Activated T-cell treated with anti-CD3 and anti-CD28 coated beads for 48 hours (primary cell): ENCODE measurements at places on chromosomes 4 and X.
A peak's percentile ranks its signal among the peaks of the same experiment; 100 is the strongest.

DNA sequence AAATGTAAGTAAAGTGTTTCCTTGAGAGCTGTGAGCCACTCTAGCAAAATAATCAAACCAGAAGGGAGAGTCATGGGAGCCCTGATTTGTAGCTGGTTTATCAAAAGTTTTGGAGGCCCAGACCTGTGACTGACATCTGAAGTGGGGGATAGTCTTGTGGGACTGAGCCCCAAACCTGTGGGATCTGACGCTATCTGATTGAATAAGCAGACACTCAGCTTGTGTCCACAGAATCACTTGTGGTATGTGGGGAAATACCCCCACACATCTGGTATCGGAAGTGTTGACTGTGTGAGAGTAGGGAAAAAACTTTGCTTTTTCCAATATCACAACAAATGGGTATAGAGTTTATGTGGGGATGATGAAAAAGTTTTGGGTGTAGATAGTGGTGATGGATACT, 35.4 kb downstream of the FUNDC1 start:
- peak; percentile 1 for DNase-seq

DNA sequence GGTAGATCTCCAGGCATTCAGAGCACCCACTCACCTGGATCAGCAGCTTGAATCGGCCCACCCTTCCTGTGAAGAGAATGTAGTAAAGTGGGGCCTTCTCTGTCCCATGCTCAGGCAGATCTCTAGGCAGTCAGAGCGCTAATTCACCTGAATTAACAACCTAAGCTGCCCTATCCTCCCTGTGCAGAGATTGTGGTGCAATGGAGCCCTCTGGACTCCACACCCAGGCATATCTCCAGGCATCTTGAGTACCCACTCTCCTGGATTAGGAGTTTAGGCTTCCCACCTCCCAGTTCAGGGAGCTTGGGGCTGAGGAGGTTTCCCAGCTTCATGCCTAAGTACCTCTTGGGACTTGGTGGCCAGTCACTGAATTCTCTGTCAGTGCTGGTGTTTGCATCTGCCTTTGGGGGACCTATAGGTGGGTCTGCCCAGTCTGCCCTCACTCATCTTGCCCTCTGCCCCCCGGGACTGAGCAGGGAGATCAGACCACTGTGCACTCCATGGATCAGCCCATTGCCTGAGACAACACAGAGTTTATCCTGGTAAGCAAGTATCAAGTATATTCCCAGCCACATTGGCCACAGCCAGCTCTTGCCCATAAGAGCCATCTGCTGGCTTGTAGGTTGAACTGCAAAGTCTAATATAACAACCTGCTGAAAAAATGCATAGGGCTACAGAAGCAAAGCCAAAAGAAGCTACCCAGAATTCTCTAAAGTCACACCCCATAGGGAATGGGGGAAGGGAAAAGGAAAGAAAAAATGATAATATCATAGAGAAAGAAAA, 372.9 kb downstream of the KLHL13 start:
- DNase-seq: no peak

DNA sequence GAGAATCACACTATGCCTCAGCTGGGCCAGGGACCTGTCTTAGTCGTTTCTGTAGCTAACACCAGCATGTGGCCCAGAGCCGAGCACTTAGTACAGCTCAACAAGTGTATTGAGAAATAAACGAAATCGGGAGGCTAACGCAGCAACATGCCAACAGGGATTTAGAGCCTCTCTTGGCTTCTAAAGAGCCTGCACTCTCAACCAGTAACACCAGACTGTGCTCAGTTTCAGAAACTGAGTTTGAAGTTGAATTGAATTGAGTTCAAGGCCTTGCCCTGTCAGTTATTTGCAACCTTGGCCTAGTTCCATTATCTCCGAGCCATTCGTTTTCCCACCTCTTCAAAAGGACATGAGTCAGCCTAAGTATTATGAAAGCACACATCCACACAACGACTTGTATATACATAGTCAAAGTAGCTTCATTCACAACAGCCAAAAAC, 71.3 kb upstream of the LDB2 start:
- DNase-seq: no peak

DNA sequence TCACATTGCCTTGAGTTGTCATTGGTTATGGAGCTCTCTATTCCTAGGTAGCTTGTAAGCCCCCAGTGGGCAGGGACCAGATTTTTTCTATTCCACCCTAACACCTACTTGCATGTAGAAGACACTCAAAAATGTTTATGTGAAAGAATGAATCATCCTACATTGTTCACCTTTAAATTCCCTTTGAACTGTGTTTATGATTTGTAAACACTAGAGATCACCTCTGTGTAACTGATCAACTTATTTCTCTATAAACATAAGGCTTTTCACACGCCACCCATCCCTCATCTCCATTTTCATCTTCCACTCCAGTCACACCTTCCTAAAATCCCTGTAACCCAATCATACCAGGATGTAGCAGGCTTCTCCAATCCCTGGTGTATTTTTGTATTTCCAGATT, 142.6 kb upstream of the LEF1 start:
- DNase-seq: no peak

GRCh38 chrX:50036426-50036825, 114.0 kb downstream of the CLCN5 start:
- no peak for DNase-seq

GRCh38 chr4:1097553-1097952, 15.8 kb downstream of the RNF212 start:
- no peak for DNase-seq

DNA sequence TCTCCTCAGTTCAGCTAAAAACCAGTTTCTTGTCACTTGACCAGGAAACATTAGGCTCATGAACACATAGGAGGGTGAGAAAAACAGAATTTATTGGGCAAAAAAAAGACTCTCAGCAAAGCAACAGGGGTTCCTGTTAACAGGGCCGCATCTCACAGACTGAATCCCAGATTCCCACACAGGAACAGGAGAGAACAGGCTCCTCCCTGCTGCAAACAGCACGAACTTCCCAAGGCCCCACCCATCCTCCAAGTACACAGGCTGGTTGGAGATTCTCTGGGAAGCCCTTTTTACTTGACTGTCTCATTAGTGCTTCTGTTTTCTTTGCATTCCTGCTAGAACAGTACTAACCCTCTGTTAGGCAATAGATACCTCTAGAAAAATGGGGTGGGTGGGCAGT, 52.4 kb upstream of the IL21 start:
- DNase-seq: no peak

- DNase-seq: no peak
Measured at GRCh38 chr4:687971-688853, 739 bp downstream of the SLC49A3 start.

- DNase-seq: no peak
Measured at GRCh38 chrX:106249706-106250379, 81.7 kb downstream of the PWWP3B start.

DNA sequence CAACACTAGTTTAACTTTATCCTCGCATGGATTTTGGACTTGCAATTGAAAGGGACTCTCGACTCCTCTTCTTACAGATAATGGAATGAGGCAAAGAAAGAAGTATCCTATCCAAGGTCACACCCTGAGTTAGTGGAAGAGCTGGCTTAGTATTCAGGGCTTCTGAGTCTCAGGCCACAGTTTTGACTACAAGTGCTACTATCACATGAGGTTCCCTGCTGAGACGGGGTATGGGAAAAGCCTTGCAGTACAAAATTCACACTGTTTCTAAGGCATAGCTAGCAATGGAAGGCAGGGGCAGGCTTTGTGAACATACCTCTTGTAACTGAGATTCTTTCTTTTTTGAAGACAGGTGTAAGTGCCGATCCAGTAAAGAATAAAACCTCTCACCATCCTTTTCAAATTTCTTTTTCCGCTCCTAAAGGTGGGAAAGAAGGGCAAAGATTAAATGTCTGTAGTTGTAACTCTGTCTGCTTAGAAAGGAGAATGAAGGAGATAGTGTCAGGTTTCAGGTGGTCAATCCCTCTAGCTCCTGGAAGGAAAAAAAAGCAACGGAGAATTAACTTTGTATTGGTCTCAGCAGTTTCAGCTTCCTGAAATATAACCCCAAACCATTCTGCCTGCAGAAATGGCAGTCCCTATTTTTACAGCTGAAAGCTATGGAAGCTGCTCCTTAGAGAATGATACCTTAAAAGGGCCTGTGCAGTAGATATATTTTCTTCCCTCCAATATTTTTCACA, 199.0 kb downstream of the OPHN1 start:
- no peak for DNase-seq

DNA sequence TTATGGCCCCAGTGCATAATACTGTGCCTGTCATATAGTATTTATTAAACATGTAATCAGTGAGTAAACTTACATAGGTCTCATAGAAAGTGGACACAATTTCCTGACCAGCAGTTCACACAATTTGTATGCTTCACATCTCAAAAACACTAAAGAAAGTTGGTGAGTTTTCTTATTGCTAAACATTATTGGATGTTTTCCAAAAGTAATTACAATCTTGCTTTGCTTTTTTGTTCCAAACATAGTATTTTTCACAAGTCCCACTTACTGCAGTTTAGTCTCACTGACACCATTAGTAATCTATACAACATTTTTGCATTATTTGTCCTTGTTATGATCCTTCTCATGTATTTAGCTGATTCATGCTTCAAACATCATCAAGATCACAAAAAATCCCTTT, 132.5 kb downstream of the TBCK start:
- DNase-seq: no peak

DNA sequence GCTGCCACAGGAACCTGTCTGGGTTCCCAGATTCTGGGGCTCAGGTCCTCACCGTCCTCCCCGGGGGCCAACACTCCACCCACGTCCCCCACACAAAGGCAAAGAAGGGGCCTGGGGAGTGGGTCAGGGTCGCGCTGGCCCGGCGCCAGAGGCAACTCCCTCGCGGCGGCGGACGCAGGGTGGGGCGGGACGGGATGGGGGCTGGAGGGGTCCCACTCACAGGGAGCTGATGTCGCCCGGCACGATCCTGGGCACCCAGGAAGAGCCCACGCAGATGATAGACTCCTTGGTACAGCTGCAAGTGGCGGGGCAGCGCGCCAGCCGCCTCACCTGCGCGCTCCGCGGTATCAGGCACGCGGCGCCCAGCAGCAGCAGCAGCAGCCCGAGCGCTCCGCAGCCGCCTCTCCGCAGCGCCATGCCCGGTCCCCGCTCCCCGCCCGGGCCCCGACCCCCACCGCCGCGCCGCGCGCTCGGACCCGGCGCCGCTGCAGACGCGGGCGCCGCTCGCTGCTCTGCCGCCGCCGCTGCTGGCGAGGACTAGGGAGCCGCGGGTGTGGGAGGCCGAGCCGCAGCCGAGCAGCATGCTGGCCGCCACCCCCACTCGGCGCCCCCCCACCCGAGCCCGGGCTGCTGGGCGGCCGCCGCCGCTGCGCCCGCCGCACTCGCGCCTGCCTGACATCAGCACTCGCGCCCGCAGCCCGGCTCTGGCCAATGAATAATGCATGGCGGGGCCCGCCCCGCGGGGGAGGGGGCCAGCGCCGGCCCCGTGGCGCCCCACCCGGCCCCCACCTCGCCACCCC, at the start of gene LGI2:
Gene LGI2, minus strand, starts transcription at position 670 of the 800 bp plus-strand sequence. Its CDS starts 253 bp downstream, at position 417.
- DNase-seq: peak; percentile 1

DNA sequence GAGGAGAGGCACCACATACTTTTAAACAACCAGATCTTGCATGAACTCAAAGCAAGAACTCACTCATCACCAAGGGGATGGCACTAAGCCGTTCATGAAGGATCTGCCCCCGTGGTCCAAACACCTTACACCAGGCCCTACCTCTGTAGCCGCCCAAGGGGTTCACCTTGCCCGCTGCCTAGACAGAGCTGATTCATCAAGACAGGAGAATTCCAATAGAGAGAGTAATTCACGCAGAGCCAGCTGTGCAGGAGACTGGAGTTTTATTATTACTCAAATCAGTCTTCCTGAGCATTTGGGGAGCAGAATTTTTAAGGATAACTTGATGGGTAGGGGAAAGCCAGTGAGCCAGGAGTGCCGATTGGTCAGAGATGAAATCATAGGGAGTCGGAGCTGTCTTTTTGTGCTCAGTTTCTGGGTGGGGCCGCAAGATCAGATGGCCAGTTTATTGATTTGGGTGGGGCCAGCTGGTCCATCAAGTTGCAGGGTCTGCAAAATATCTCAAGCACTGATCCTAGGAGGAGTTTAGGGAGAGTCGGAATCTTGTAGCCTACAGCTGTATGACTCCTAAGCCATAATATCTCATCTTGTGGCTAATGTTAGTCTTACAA, 364.7 kb downstream of the PCDH7 start:
- DNase-seq: no peak

DNA sequence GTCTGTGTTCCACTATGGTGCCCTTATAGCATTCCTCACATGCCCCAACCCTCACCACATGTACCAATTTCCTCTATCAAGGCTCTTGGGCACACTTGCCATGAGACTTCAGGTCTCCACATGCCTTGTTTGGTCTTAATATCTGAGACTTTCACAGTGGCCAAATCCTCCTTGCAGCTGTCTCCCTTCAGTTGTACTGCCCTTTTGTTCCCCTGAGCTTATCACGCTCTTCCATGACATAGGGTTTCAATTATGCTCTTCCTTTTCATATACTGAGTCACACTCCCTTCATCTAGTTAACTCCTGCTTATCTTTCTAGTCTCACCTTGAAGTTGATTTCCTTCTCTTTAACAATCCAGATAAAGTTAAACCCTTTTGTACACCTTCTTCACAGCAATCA, 212.9 kb downstream of the PDHA2 start:
- DNase-seq: no peak

- DNase-seq: no peak
Measured at GRCh38 chr4:98166731-98167041, 23.4 kb upstream of the STPG2 start.

GRCh38 chrX:46601283-46601682, 27.7 kb downstream of the CHST7 start:
- no peak for DNase-seq

DNA sequence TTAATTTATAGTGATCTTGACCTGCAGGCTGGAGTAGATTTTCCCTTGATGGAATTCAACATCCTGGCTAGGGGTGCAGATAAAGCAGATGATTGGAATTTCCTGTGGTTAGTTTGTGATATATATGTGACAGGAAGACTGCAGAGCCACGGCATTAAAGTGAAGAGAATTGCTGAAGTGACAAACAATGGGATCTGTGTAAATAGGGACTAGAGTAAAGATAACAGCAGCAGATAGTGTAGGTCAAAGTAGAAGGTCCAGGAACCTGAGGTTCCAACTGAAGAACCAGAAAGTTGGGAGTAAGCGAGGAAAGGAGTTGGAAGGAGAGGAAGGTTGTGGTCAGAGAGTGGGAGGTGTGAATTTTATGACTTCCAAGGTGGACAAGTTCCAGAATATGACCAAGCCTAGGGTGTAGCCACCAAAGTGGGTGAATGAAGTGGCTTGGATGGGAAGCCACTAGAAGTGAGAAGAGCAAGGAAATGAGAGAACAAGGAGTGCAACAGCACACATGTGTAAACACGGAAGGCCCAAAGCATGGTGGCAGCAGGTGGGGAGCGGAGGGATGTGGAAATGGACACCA, 325.0 kb downstream of the RAB28 start:
- DNase-seq: no peak
